ENCODE measurements at places on chromosomes 6 and 20. TPM values are rescaled to one million over a fixed set of nuclear protein-coding genes. Genes with fewer than 3 reads are reported as not detected.

Gene ZNF292
- 56.2 TPM for total RNA-seq

Gene SNX21
- 68.9 TPM for total RNA-seq

Gene C20orf96
- total RNA-seq = 16.8 TPM

DNA sequence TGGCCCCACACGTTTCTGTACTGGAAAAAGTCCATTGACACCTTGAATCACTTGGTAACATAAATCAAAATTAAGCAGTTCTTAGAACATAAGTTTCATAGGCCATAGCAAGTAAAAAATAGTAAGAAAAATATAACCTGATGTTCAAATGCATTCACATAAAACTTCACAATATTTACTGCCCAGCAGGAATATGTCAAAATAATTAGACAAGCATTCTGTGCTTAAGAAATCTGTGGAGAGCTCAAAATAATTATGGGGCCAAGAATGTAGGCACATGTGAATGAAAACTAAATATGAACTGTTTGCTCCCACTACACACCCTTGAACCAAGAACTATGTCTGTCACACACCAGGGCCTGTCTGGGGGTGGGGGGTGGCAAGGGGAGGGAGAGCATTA lies 70.8 kb downstream of the IPCEF1 start:
- DNase-seq = no peak

DNA sequence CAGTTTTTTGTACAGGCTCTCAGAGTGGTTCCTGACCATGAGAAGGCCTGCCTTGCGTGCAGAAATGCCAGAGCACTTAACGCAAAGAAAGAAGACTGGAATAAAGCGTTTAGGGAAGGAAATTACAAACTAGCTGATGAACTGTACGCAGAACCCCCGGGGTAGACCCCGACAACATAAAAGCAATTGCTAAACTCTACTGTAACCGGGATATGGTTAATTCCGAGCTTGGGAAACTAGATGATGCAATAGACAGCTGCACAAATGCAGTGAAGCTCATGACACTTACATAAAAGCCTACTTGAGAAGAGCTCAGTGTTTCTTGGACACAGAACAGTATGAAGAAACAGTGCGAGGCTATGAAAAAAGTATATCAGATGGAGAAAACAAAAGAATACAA lies 35.7 kb downstream of the CITED2 start:
- no peak for DNase-seq

- no peak for DNase-seq
Measured at GRCh38 chr6:13367396-13367795, 39.1 kb upstream of the TBC1D7 start.

DNA sequence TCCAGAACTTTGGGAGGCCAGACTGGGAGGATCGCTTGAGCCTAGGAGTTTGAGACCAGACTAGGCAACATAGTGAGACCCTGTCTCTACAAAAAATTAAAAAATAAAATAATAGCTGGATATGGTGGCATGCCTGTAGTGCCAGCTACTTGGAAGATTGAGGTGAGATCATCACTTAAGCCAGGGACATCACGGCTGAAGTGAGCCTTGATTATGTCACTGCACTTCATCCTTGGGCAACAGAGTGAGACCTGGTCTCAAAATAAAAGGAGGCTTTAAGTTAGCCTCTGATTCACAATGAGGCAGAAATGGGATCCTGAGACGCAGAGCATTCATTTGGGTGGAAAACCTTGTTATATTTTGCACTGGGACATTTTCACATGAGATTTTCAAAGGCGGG lies 57.0 kb downstream of the TULP4 start:
- no peak for DNase-seq

DNA sequence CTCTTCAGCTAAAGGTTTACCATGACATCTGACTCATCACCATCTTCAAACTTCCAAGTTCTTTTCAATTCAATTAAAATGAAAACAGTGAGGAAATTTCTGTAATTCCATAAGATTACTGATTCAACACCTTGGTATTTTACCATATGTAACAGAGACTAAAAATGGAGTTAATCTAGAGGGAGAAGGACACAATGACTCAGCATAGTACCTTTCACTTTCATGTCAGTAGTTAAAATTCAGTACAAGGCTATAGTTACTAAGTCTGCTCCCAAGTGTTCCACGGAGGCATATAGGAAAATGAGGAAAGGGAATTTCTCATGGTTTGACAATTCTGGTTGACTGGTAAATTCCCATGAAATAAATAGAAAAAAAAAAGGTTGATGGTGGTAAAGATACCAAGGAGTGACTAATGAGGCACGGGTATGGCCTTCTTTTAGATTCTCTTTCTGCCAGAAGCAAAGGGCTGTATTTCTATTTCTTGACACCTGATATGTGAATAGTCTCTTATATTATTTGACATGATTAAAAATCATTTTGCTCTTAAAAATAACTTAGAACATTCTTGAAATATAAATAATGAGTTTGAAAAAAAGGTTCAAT lies 526.7 kb upstream of the ADGRB3 start:
- DNase-seq = no peak

- DNase-seq = no peak
Measured at GRCh38 chr6:108167449-108168089, 1.7 kb downstream of the NR2E1 start.

GRCh38 chr20:58603721-58604120 lies 47.4 kb upstream of the STX16 start:
- no peak for DNase-seq

- DNase-seq = no peak
Measured at GRCh38 chr20:34150306-34151000, 38.4 kb upstream of the EIF2S2 start.

- no peak for DNase-seq
Measured at GRCh38 chr6:3271756-3272155, 13.0 kb downstream of the PSMG4 start.
